NCI-H1930 (cell line): ENCODE measurements at places on chromosomes 5 and 9.

DNA sequence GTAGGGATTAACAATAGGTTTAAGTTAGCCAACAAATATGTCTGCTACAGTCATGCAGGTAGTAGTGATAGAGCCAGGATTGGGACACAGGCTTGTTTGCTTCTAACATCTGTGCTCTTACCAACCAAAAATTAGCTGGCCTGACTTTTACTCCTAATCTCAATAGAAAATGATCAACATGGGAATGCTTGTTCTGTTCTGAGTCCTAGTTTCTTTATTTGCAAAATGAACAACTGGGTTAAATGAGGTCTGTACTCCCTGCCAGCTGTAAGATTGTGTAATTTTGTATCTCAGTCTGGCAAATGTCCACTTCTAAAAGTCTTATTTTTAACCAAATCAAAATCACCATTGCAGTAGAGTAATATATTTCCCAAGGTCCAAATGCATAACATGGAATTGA lies 216.8 kb downstream of the NMUR2 start:
- no peak for DNase-seq

- DNase-seq, result no peak
Measured at GRCh38 chr5:87139795-87140194, 127.9 kb upstream of the RASA1 start.

GRCh38 chr5:180623411-180623834 lies 26.0 kb downstream of the FLT4 start:
- DNase-seq, result no peak

- no peak for DNase-seq
Measured at GRCh38 chr9:17403539-17403938, 175.3 kb upstream of the SH3GL2 start.

- DNase-seq, result no peak
Measured at GRCh38 chr9:7665874-7666273, 133.7 kb downstream of the DMAC1 start.
